ENCODE measurements at places on chromosomes 5 and 9.

- peak; percentile 83 for DNase-seq
Observed at GRCh38 chr9:34899535-34900158, 58.4 kb upstream of the PHF24 start.

GRCh38 chr5:169651526-169651925 lies 14.5 kb downstream of the DOCK2 start:
- DNase-seq: no peak

- DNase-seq: no peak
Observed at GRCh38 chr5:32845171-32845570, 134.1 kb downstream of the NPR3 start.

DNA sequence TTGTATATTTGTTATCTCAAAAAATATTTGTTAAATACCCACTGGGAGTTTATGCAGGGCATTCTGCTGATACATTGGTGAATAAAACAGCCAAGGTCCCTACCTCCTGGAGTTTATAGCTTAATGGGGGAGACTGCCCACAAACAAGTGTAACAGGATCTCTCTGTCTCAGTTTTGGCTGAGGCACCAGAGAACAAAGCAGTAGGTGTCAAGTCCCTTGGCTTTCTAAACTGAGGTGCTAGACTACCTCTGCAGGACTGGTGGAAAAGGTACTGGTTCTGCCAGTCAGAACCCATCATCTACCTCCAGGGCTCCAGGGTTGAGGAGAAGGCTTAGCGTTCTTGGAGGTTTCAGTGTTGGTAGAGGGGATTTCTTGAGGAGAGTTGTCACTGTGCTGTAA lies 188.4 kb upstream of the ELL2 start:
- DNase-seq: no peak

Measured in femur (tissue), 1 donor.